ENCODE measurements at places on chromosomes 12 and 14.

DNA sequence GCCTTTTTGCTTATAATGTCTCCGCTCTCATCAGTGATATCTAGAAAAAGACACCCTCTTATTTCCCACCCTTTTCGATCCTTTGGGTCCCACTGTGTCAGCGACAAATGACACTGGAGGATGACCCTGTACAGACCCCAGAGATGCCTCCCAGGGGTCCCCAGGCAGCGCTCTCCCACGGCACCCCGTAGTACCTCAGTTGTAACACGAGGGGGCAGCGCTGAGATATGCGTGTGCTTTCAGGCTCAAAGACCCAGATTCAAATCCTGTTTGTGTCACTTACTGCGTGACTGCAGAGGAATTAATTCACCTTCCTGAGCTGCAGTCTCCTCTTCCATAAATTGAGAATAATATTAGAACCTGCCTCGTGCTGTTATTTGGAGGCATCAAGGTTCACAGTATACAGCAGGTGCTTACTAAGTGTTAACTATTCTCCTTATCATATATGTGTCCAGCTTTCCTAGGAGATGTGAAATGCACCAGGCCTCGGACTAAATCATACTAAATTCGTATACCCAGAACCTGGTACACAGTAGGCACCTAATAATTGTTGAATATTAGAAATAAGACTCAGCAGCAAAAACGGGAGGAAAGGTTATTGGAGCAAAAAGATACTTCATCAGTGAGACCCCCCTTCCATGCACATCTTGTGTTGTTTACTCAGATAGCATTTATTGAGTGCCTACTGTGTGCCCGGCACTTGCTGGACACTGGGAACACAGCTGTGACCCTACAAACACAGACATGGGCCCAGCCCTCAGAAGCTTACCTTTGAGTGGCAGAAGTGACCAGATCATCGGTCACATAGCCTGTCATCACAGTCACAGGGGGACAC is 99.9 kb downstream of the PHETA1 start:
- no peak for DNase-seq

DNA sequence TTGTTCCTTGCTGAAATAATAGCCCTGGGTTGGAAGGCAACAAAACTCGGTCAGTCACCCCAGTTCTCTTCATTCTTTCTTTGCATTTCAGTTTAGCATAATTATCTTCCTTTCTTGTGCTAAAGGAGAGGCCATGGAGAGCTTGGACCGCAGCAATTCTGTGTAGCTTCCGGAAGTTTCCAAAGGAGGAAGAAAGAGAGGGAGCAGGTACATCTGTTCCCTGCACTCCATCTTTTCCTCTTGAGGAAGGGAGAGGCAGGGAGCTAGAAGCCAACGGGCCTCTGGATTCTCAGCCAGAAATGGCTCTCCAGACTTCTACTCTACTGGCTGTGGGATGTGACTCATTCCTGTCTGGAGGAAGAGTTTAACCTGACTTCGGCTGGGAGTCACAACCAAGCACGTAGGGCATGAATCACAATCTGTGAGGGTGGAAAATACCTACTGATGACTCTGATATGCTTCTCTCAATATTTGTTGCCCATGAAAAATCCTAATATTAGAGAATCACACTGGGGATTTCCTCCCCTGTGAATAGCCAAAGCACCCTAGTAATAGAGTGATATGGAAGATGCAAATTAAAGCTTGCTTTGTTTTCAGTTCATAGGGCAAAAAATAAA is 17.0 kb downstream of the ANO6 start:
- DNase-seq: no peak

- no peak for DNase-seq
These were observed 23.8 kb upstream of the PWP1 start for GRCh38 chr12:107661830-107662229.

GRCh38 chr14:99516156-99516870 is 35.1 kb downstream of the CCNK start:
- no peak for DNase-seq

DNA sequence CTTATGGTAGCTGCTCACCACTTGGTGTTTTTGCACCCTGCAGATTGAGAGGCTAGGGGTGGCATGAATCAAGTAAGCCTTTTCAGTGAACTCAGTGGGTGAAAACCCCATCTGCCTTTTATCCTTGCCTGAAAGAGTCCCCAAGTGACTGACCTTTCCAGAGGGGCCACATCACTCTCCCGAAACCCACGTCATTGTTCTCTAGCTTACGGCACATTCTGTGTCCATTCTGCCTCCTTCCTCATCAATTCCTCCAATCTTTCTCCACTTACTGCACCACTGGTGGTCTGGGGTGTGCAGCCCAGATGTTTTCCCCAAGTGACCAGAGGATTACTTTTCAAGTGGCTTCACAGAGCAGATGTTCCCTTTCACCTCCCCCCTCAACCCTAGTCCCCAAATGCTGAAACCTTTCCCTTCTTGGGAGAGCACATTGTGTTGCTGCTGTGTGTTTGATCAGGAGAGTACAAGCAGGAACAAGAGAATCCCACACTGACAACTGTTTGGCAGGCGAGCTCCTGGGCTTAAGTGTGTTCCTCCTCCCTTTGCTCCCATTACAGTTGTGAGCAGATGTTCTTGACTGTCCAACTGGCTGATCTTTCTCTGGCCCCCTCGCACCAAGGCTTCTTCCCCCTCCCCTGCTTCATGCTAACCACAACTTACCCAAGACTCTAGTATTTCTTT is 138.0 kb upstream of the IGF1 start:
- DNase-seq: no peak

GRCh38 chr12:94874518-94875302 is 128.8 kb downstream of the NDUFA12 start:
- no peak for DNase-seq

Measured in CD4-positive, CD25-positive, alpha-beta regulatory T cell (primary cell).